Cortex of kidney (tissue), 1 donor: ENCODE measurements at places on chromosomes 4 and X.

GRCh38 chr4:114072781-114073180 lies 93.3 kb upstream of the ARSJ start:
- no peak for DNase-seq

GRCh38 chr4:128854433-128854832 lies 44.9 kb downstream of the JADE1 start:
- no peak for DNase-seq

- DNase-seq, result no peak
Observed at GRCh38 chrX:38804432-38804681, 3.1 kb downstream of the MID1IP1 start.

DNA sequence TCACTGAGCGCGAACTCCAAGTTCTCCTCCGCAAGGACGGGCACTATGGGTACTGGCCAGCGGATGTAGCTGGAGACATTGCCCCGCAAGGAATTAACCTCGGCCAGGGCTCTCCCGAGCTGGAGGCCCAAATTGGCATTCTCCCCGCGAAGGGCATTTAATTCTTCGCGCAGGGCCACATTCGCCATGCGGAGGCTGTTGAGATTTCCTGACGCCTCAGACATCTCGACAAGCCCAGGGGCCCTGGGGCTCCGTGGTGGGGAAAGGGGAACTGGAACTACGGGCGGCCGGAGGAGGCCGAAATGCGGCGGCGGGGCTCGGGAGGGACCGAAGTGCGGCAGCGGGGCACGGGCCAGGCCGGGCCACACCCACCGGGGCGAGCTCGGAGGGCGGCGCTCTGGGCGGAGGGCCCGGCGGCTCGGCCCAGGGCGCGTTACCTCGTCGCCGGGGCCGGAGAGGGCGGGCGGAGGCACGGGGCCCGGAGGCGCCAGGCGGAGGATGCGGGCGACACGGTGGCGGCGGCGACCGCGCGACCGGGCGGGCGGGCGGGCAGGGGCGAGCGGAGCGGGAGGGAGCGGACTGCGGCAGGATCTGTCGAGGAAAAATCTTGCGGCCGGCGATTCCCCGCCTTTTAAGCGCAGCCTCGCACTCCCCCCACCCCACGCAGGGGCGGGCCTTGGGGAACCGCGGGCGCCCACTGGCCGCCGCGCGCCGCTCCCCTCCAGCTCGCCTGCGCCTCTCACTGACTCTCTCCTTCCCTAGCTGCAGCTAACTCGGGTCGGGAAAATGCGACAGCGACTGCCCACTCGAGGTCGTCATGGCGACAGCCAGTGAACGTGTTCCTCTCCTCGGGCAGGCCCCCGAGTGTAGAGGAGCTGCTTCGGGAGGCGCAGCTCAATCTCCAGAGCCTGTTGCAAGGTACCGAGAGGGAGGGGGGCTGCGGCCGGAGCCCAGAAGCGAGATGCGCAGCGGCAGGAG lies at the start of gene RTL5:
RTL5 (minus strand) TSS at position 599 of the 978 bp plus-strand sequence.
- DNase-seq, result peak; percentile 3

- DNase-seq, result no peak
Observed at GRCh38 chr4:103904123-103904522, 184.3 kb upstream of the TACR3 start.

DNA sequence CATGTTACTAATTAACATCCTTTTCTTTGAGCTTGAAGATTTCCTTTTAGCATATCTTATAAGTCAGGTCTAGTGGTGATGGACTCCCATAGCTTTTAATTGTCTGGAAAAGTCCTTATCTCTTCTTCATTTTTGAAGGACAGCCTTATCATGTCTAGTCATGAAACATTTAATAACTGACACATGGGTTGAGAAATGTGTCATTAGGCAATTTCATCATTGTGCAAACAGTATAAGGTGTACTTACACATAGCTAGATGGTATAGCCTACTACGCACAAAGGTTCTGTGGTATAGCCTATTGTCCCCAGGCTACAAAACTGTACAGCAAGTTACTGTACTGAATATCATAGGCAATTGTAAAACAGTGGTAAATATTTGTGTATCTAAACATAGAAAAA lies 34.5 kb upstream of the ALG13 start:
- DNase-seq, result no peak

GRCh38 chr4:78622253-78622979 lies 70.8 kb downstream of the ANXA3 start:
- DNase-seq, result no peak

DNA sequence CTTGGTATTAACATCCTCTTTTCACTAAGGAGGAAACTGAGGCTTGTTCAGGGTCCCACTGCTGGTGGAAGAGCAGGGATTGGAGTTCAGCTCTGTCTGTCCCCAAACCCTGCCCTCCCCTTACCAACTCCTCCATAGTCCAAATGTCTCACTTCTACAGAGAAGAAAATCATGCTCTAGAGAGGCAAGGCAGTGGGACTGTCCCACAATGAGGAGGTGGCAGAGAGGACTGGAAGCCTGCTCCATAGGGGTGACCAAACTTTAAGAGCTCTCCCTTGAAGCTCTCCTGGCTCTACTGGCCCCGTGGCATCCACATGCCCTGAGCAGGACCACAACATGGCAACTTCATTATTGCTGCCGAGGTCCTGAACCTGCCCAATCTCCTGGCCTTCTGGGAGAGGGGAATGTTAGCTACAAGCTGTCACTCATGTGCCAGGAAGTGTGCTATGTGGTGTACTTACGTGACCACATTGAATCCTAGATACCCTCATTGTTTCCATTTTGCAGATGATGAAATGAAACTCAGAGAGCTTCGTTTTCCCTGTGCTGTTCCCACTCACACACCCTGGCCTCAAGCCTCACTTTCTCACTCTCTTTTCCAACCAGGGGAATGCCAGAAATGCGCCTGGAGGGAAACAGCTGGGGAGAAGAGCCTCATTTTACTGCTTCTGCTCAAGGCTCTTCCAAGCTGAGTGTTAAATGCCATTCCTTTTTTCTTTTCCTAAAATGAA lies 71.5 kb downstream of the ANAPC4 start:
- no peak for DNase-seq

- DNase-seq, result no peak
Observed at GRCh38 chr4:101142259-101142658, 205.1 kb downstream of the PPP3CA start.

GRCh38 chr4:2745981-2746806 lies 9.9 kb downstream of the TNIP2 start:
- DNase-seq, result no peak
